Endothelial cell of umbilical vein (primary cell): ENCODE measurements at places on chromosomes 5 and 9. TPM values are rescaled to one million over a fixed set of nuclear protein-coding genes. Genes with fewer than 3 reads are reported as not detected.

GRCh38 chr9:77744841-77745430 is 96.8 kb upstream of the GNA14 start:
- no peak for DNase-seq
- no peak overlapping the region for H3K27ac ChIP-seq
- no peak overlapping the region for H3K4me3 ChIP-seq
- peaks cover 2% of the 10 kb centered on the region for H3K4me1 ChIP-seq
- no peaks in the 10 kb centered on the region for H3K36me3 ChIP-seq
- H3K27me3 ChIP-seq: no peaks in the 10 kb centered on the region

DNA sequence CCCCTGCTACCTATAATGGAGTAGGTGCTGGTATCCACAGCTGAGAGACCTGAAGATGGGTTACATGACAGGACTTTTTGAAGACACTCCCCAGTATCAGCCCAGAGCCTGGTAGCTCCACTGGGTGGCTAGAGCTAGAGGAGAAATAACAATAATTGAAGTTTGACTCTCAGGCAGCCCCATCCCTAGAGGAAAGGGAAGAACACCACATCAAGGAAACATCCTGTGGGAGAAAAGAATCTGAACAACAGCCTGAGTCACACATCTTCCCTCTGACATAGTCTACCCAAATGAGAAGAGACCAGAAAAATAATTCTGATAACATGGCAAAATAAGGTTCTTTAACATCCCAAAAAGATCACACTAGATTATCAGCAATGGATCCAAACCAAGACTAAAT is 432.1 kb downstream of the CDH18 start:
- H3K36me3 ChIP-seq: no peaks in the 10 kb centered on the region
- H3K4me3 ChIP-seq: no peak overlapping the region
- no peak overlapping the region for H3K27ac ChIP-seq
- no peaks in the 10 kb centered on the region for H3K27me3 ChIP-seq
- no peak for DNase-seq
- H3K4me1 ChIP-seq: no peaks in the 10 kb centered on the region

DNA sequence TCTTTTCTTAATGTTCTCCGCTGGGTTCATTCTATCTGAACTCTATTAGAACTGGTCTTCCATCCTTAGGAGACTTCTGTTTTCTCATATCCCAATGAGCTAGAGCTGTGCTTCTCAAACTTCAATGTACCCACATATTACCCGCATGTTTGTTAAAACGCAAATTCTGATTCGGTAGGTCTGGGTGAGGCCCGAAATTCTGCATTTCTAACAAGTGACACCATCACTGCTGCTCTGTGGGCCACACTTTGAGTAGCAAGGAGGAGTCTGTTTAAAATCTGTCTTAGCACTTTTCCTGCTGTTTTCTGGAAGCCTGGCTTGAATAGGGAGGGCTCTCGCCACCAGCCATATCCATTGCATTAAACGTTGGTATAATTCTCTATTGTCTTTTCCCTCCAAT is 151.9 kb upstream of the CLINT1 start:
- no peaks in the 10 kb centered on the region for H3K36me3 ChIP-seq
- H3K27ac ChIP-seq: no peak overlapping the region
- DNase-seq: no peak
- no peak overlapping the region for H3K4me3 ChIP-seq

GRCh38 chr9:90508940-90509339 is 133.7 kb downstream of the DIRAS2 start:
- H3K4me3 ChIP-seq: no peak overlapping the region
- H3K36me3 ChIP-seq: no peaks in the 10 kb centered on the region
- H3K27ac ChIP-seq: no peak overlapping the region
- no peak for DNase-seq
- H3K4me1 ChIP-seq: no peaks in the 10 kb centered on the region
- H3K27me3 ChIP-seq: no peaks in the 10 kb centered on the region

- peak overlapping the region; percentile 21 for H3K27ac ChIP-seq
- DNase-seq: peak; percentile 60
- H3K4me3 ChIP-seq: no peak overlapping the region
- peaks cover 11% of the 10 kb centered on the region for H3K4me1 ChIP-seq
Measured at GRCh38 chr5:96324708-96325107, 108.3 kb downstream of the PCSK1 start.

The IGFBPL1 gene
- not detected in 2 replicates for total RNA-seq

The CYSRT1 gene
- 0.44 and 0.92 TPM in 2 replicates for total RNA-seq

The FCN2 gene
- total RNA-seq: not detected in 2 replicates
